ENCODE measurements at places on chromosomes 16 and 17.

DNA sequence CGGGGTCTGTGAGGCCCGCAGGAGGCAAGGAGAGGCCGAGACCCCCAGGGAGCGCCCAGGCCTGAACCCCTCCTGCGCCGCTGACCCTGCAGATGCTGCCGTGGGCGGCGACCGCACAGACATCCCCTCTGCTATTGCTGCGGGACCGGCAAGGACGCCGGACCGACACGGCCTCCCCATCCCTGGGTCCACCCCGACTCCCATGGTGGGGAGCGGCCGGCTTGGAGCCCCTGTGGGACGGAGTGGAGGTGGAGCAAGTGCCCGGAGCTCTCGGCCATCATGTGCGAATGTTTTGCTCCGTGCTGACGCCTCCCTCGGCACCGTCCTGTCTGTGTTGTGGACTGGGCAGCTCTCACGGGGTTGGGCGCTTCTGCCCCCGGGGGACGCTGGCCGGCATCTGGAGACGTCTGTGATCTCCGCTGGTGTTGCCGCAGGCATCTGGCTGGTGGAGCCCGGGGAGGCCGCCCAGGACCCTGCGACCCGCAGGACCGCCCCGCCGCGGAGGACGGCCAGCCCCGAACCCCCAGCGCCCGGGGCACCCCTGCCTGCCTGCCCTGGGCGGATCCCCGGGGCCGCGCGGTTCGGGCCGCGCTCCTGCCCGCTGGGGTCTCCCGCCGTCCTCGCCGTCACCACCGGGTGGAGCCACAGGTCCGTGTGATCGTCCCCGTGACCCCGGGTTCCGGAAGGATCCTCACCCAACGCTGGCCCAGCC is 12.8 kb upstream of the GNG13 start:
- DNase-seq: no peak

DNA sequence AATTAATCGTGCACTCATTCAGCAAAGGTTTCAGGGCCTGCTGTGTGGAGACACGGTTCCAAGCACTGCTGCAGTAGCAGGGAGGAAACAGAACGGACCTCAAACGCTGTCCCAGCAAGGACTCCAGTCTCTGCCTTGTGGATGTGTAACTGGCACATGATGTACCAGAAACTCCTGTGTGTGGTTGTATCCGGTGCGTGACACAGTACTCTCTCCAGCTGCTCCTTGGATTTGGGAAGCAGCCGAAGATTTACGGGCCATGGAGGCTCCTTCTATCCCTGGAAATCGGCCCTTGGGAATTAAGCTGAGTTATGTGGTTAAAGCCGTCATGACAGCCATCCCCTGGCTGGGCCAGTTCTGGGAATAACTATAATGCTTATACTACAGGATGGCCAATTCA is 8.5 kb upstream of the ANKRD11 start:
- no peak for DNase-seq

DNA sequence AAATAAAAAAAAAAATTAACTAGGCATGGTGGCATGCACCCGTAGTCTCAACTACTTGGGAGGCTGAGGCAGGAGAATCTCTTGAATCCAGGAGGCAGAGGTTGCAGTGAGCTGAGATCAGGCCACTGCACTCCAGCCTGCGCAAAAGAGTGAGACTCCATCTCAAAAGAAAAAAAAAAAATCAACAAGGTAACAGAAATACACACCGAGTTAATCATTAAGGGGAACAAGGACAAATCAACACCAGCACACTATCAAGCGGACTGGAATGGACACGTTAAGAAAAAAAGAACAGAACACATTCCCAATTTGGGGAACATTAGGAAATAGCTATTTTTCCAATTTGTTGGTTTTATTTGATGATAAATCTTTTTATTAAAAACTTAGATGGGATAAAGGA is 28.4 kb upstream of the GLG1 start:
- no peak for DNase-seq

GRCh38 chr16:88453611-88454522 is 787 bp downstream of the ZFPM1 start:
- DNase-seq: no peak

- DNase-seq: no peak
Observed at GRCh38 chr17:27529230-27529796, 73.1 kb downstream of the KSR1 start.

DNA sequence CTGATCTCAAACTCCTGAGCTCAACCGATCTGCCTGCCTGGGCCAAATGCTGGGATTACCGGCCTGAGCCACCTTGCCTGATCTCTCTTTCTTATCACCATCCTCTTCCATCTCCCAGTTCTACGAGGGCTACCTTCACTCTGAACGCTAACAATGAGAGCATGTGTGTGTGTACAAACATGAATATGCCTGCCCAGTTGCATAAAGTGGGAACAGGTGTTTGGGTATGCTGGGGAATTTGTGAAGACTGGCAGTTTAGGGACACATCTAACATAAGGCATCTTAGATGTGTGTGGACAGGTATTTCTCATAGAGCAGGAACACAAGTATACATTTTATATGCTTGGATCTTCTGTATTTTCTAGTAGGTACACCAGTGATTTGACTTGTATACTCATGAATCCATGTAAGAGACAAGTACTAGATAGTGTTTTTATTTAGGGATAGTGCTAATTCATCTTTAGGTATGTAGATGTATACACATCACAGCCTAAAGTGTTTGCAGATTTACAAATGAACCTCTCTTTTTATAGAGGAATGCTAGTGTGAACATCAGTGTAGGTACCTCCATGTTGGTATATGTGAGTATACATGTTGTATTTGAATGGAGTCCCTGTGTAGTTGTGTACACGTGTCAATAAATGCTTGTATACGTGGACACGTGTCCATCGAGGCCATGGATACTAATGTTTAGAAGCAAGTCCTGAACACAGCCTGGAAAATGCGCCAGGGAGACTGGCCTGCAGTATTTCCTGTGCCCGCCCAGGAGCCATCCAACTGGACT is 1.2 kb upstream of the DLX4 start:
- DNase-seq: no peak

DNA sequence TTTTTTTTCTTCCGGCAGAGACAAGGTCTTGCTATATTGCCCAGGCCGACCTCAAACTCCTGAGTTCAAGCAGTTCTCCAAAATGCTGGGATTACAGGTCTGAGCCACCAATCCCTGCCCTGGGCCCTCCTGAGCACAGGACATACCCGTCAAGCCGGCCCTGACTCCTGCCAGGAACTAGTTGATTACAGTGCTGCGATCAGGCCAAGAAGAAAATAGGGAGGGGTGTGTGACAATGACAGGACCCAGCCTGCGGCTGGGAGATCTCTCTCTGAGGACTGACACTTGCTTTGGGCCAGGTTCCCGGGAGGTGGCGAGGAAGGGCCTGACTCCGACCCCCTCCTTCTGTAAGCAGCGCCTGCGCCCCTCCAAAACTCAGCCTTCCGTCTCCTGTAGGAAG is 276.6 kb downstream of the MRTFB start:
- DNase-seq: no peak

DNA sequence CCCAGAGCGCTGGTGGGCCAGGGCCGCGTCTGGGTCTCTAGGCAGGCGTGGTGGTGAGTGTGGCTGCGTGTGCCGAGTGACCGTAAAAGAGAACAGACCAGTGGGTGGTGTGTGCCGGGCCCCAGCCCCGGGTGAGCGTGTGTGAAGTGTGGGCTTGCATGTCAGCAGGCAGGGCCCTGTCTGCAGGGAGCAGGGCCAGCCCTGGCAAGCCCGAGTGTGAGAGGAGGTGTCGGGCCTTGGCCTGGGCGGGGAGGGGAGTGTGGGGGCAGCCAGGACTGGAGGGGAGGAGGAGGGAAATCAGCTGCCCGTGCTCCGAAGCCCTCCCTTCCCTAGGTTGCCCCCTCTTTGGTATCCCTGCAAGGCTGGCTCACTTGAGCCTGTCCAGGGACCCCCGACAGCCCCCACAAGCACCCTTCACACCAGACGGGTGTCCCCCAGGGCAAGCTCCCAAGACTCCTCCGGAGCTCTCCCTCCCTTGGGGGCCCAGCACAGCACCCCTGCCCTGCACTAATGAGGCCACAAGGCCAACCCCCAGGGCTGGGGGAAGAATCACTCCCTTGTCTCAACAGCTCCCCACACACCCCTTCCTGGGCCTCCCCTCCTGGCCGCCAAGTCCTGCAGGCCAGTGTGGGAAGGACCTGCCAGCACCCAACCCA is 1.9 kb downstream of the USH1G start:
- DNase-seq: no peak

DNA sequence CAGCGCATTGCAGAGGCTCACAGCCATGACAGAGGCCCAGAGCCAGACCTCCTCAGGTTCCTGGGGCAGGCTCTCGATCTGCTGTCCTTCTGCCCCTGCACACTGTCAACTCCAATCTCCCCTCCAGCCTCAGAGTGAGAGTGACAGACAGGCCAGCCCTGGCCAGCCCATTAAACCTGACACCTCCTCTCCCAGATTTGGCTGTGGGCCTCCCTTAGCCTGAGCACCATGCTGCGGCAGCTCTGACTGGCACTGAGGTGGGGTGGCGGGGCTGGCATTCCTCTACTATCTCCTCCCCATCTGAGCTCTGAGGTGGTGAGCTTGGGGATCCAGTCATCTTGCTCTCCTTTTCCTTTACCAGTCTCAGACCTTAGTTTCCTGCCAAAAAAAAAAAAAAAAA is 15.5 kb upstream of the C1QL1 start:
- DNase-seq: no peak

GRCh38 chr17:33243732-33244131 is 49.4 kb downstream of the ASIC2 start:
- DNase-seq: no peak

- DNase-seq: no peak
Observed at GRCh38 chr17:12815642-12816141, 26.4 kb downstream of the ARHGAP44 start.

DNA sequence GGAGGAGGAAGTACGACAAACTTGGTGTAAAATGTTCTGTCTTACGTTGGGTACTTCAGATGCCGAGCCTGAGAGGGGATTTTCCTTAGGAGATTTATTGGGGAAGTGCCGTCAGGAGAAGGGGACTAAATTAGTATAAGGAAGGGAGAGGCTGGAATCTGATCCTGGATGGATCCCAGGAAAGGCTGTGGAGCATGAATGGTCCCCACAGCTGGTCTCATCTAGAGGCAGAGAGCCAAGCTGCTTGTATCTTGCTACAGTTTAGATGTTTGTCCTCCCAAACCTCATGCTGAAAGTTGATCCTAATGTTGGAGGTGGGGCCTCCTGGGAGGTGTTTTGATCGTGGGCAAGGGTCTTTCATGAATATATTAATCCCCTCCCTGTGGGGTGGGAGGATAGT is 798.4 kb upstream of the EEF2KMT start:
- DNase-seq: no peak

DNA sequence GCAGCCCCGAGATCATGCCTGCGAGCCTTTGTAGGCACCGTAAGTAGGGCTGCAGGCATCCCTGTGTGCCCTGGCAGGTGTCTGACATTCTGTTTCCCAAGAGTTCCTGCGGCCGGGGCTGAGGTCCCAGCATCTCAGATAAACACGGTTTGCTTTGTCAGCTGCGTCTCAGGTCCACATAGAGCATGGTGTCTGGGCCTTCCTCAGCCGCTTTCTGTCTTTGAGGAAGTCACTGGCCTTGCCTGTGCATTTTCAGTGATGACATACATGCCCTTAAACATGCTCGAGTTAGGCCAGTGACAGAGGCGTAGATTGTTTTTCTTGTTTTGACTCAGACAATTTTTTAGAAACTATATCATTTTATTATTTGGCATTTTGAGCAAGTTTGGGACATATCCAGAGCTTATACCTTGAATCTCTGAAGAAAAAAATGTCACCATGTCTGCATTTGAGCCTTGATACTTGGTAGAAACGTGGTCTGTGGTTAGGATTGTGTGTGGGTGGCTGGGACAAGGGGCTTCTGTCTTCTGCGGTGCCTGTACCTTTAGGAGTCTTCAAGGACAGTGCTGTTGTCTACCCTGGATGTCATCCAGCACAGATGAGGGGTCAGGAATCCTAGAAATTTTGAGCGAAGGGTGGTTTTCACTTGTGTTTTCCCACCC is 105.8 kb downstream of the SNX29 start:
- no peak for DNase-seq

- no peak for DNase-seq
Observed at GRCh38 chr16:22336581-22336980, 37.8 kb downstream of the CDR2 start.

- no peak for DNase-seq
Observed at GRCh38 chr17:57766318-57766943, 21.3 kb upstream of the CCDC182 start.

DNA sequence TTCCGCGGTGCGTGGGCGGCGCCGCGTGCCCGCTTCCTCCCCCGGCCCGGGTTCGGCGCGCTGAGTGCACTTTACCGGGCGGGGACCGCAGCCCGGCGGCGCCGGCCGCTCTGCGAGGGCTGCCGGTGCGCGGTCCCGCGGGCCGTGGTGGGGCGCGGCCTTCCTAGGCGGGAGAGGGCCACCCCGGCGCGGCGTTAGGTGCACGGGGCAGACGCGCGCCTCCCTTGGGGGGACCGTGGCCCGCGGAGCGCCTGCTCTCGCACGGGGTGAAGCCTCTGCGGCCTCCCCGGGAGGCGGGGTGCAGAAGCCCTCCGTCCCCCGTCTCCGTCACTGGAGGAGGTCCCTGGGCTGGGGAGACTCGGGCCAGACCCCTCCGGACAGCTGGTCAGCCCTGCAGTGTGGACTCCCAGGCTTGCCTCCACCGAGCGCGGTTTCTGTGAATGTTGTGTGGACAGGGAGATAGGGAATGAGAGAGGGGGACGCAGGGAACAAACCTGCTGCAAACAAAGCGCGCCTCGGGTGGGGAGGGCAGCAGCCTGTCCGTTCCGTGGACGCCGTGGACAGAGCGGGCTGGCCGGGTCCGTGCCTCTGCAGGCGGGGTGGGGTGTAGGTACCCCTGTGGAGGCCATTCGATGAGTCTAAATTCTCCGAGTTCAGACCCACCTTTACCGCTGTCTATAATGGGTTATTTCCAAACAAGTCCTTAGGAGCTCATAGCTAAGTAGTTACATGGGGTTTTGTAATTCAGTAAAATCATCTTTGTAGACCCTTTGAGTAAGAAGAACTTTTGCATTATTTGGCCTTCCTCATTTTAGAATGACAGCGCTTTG is 721 bp downstream of the TBCD start:
- DNase-seq: no peak

DNA sequence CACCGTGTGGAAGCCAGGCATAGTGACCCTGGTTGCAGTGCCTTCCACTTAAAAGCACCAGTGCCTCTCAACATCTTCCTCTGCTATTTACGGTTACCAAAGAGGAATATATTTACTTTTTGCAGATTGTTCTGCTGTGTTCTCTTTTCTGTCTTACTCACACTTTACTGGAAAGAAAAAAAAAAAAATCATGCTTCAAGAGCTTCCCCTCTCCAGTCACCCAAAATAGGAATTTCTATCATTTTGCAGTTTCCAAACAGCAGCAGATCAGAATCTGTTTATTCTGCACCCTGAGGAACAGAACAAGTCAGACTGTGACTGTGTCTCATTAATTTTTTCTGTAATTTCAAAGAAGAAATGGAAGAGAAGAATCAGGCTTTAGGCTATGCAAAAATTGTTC is 96.1 kb downstream of the KCNJ2 start:
- DNase-seq: no peak

DNA sequence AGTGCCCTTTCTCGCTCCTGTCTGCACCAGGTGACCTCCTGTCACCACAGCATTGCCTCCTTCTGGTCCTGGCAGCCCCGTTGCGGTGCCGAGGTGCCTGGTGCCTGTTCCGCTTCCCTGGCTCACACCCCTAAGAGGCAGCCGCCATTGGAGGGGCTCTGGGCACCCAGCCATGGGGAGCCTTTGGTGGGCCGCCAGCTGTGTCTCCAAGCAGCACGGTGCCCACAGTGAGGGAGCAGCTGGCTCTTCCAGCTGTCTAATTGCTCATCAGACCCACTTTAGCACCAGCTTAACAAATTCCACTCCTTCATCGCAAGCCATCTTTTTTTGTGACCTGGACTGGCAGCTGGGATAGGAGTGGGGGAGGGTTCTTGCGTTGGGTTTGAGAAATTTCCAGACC is 276.1 kb downstream of the SNX29 start:
- no peak for DNase-seq

- DNase-seq: peak; percentile 53
Observed at GRCh38 chr17:29124135-29124924, 55.9 kb downstream of the MYO18A start.
